ENCODE measurements at places on chromosomes 3 and 15.

DNA sequence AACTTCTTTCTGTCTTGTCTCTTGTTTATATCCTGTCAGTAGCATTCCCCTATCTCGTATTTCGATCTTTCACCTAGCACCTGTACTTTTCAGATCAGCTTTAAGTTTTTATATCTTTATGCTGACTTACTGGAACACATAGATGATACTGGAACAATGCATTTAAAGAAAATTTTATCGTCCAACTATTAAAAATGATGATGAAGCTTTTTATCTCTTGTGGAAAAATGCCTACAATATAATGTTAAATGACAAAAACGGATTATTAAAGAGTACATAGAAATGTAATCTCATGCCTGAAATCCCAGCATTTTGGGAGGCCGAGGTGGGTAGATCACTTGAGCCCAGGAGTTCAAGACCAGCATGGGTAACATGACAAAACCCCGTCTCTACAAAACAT, 139.5 kb downstream of the ZPLD1 start:
- no peak for DNase-seq

GRCh38 chr3:61686228-61686648, 124.9 kb downstream of the PTPRG start:
- DNase-seq = no peak

DNA sequence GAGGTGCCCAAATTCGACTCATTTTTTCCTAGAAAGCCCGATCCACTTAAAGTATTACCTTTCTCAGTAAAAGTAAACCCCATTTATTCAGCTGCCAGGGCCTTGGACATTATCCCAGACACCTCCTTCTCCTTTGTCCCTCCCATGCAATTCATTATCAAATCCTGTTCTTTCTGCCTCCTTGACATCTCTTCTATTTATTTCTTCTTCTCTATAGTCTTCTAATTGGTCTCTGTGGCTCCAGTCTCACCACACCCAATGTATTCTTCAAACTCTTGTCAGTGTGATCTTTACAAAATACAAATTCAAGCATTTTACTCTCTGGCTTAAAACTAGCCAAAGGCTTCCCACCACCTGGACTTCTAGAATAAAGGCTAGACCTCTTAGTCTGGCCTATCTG, 120.3 kb downstream of the IL20RB start:
- DNase-seq = no peak

DNA sequence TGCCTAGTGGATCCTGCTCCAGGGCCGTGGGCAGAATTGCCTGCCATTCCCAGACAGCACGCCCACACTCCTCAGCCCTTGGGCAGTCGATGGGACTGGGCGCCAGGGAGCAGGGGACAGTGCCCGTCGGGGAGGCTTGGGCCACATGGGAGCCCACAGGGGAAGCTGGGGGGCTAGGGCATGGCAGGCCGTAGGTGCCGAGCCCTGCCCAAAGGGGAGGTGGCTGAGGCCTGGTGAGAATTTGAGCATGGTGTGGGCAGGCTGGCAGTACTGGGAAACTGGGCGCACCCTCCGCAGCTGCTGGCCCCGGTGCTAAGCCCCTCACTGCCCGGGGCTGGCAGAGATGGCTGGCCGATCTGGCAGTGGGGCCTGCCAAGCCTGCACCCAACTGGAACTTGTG, 1225.9 kb upstream of the EPHA6 start:
- DNase-seq = no peak

DNA sequence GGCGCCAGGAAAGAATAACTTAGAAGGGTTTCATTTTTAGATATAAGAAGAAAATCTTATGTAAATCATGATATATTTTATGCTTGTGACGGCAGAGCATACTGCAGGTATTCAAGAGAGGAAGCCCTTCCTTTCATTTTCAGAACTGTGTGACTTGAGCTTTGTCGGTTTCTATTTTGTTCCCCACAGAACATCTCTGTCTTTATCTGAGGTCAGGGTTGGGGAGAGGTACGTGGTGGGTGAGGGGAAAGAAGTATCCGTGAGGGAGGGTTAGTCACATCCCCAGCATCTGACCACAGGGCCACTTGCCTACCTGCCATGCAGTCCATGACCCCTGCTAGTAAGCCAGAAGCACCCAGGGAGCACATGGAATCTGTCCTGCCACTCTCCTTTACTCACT, 126.5 kb downstream of the DGKG start:
- no peak for DNase-seq

DNA sequence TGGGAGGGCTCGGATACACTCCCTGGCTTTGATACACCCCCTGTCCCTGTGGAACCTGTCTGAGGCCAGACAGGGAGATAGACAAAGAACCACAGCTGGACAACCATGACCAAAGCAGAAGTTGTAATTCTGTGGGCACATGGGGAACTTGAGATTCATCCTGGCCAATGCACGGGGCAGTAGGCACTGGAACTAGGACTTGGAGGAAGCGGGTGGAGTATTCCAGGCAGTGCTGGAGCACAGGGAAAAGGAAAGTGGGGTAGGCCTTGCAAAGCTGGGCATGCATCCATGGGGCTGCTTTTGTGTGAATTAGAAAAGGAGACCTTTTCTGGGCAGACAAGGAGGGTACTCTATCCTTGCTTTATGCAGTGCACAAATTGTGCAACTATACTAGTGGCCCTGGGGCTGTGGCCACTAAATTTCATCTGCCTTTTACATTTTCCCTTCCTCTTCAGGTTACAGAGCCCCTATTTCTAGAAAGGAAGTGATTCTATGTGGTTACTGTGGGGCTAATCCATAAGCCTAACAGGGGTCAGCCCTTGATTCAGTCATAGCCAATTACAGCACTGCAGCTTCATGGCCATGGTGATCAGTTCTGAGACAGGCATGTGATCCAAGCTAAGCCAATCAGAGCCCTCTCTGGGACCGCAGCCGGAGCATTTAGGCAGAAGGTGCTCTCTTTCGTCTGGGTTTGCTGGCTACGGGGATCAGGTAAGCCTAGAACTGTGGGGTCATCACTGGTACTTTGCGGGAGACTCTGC, 21.0 kb downstream of the CRABP1 start:
- no peak for DNase-seq

GRCh38 chr3:113186566-113186965, 24.8 kb upstream of the BOC start:
- no peak for DNase-seq

GRCh38 chr3:24475925-24476324, 18.7 kb downstream of the THRB start:
- no peak for DNase-seq

- no peak for DNase-seq
Observed at GRCh38 chr3:177388209-177388608, 190.9 kb upstream of the TBL1XR1 start.

GRCh38 chr3:45583021-45583851, 11.3 kb upstream of the LIMD1 start:
- DNase-seq = no peak

- no peak for DNase-seq
Observed at GRCh38 chr3:19757773-19758172, 176.2 kb downstream of the EFHB start.

- no peak for DNase-seq
Observed at GRCh38 chr3:63814237-63814636, 4.9 kb upstream of the C3orf49 start.

DNA sequence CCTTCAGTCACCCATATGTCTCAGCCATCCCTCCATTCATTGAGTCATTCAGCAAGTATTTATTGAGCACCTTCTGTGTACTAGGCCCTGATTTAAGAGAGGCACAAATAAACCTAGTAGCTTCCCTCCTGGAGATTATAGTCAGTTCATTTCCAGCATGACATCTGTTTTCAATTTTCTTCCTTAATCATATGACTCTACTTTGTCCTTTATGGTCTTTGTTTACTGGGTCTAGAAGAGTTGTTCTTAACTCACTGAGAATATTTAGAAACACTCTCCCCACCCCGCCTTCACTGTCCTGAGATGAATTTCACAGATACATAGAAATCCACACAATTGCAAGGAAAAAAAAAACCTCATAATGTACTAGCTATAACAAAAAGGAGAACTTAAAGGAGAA, 44.8 kb upstream of the ADAMTS9 start:
- peak; percentile 3 for DNase-seq

GRCh38 chr3:197376020-197376419, 77.6 kb upstream of the DLG1 start:
- no peak for DNase-seq

DNA sequence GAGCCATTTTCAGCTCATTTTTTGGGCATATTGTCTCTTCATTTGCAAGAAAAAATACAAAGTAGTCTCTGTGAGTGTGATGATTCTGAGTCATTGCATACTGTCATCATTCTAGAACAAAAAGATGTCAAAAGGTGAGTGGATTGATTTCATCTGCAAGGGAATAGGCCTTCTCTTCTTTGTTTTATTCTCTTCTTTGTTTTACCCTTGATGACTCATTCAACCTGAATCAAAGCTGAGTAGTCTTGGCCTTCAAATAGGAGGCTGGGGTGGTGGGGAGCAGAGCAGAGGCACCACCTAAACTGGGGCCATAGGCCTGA, 25.4 kb downstream of the CYP19A1 start:
- DNase-seq = no peak

DNA sequence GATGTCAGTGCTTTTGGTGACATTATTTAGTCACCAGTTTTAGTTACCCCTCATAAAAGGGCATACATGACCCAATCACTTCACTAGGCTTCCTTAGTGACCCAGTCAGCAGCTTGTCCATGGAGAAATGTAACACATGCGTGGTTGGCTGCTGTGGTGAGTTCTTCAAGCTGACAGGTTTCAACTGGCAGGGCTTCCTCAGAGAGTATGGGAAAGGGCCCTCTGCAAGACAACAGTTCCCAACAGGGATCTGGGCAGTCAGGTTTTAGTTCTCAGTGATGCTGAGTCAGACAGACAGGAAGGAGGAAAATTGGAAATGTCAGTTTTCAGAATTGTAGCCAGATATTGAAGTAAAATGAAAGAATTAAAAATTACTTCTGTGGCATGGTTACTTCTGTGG, 282.5 kb downstream of the TBL1XR1 start:
- no peak for DNase-seq

DNA sequence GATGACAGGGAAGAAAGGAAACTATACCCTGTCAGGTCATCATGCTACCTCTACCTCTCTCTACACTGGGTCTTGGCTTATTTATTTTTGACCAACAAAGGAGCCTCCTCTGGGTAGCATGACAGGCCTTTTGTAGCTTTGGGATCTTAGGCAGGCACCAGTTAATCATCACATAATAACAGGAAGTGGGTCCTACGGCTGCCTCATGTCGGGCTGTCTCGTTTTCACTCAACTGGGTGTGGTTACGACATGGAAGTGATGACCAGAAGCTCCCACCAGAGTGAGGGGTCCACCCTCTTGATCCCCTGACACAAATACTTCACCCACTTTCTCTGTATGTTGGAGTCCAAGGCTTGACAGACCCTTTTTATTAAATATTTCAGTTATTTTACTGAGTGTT, 105.3 kb downstream of the CD47 start:
- DNase-seq = no peak

DNA sequence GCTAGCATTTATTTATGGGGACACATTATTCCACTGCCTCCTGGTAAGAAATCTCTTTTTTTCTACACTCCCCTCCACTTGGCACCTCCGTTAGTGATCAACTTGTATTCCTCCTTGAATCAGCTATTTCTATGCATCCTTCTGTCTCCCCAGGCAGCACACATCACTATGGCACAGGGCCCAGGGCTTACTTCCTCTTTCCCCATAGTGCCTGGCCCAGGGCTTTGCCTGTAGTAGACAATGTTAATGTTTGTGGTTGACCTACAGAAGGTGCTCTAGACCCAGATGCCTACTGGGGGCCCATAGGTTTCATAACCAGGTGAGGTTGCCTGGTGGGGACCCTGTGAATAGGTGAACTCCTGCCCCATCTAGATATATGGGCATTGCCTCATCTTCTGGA, 44.9 kb downstream of the EPHB1 start:
- DNase-seq = no peak

- DNase-seq = no peak
Observed at GRCh38 chr3:2897821-2898220, 212.4 kb downstream of the IL5RA start.

DNA sequence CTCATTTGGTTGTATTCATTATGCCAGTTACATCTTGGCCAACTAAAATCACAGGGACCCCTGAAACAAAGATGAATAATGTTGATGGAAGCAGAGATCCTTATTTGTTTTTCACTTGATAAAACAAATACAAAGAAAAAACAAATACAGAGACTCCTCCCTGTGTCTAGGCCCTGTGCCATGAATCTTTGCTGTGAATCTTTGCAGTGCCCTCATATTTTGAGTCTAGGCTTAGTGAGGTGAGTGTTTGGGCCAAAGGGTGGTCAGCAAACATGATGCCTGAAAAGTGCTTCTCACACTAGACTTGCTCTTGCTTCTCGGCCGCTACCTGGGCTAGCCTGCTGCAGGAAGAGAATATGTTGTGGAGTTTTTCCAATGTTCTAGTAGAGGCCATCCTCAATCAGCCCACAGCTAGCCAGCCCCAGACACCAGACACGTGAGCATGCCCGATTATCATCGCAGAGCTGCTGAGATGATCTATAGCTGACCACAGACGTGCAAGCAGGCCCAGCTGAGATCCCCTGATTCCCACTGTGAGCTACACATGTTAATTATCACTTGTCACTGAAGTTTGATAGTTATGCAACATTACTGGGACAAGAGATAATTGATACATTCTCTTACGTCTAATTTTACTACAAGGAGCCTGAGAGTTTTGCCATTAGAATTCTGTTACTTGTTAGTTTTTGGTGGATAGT, 191.4 kb downstream of the THRB start:
- DNase-seq = no peak

DNA sequence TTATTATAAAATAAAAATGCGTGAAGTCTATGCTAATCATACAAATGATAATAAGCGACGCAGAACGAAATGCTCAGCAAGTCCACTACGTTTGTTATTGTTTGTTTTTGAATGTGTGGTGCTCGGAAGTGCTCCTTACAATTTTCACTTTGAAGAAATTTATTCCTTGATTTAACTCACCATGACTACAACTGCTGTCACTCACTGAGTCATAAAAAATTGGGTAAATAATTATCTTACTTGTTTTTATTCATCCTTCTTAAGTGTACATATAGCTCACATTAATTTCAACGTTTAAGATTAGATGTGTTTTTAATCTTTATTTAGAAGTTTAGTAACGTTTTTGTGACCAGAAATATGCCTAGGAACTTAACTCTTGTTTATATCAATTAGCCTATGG, 66.7 kb upstream of the NANOGP8 start:
- no peak for DNase-seq

GRCh38 chr3:144989807-144990206, 1018.2 kb downstream of the DIPK2A start:
- DNase-seq = peak; percentile 5

- no peak for DNase-seq
Observed at GRCh38 chr3:127556565-127556964, 34.0 kb downstream of the TPRA1 start.

GRCh38 chr15:73139041-73139743, 86.9 kb downstream of the NEO1 start:
- no peak for DNase-seq

DNA sequence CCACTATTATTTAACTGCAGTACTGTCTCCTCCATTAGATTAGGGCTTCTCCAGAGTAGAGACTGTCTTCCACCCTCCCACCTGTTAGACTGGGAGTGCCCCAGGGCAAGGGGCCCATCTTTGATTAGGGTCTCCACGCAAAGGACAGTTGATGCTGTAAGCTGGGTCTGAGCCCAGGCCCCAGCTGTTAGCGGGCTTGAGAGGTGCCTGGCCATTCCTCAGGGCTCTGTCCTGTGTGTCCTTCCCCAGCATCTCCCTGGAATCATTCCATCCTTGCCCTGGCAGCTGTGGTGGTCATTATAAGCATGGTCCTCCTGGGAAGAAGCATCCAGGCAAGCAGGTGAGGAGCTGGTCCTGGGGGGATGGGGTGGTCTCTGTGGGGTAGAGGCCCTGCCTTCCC, 6.1 kb downstream of the SLC51B start:
- no peak for DNase-seq
